NCI-H1930 (cell line): ENCODE measurements at places on chromosomes 7 and 10.
A peak's percentile ranks its signal among the peaks of the same experiment; 100 is the strongest.

DNA sequence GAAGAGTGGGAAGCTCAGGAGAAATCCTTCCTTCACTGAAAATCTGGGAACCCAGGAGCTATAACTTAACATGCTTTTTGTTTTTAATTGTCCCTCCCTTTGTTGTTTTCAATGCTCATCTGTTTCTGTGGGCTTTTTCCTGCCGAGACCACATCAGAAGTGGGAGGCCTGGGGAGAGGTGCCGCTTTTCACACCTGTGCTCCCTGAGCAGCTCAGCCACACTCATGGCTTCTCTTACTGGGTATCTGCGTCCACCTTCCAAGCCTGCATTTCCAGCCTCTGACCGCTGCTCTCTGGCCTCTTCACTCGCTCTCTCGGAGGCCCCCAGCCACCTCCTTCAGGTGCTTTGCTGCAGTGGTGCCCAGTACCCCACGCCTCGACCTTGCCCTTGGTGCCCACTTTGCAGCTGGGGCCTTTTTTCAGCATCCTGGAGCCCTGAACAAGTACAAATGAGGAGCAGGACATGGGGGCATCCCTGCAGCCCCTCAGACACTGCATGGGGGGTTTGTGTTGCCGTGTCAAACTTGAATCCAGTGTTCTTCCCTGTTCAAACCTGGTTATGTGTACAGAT lies 9.9 kb downstream of the C7orf57 start:
- DNase-seq = no peak

- DNase-seq = no peak
Measured at GRCh38 chr10:132062641-132063390, 2.9 kb upstream of the JAKMIP3 start.

DNA sequence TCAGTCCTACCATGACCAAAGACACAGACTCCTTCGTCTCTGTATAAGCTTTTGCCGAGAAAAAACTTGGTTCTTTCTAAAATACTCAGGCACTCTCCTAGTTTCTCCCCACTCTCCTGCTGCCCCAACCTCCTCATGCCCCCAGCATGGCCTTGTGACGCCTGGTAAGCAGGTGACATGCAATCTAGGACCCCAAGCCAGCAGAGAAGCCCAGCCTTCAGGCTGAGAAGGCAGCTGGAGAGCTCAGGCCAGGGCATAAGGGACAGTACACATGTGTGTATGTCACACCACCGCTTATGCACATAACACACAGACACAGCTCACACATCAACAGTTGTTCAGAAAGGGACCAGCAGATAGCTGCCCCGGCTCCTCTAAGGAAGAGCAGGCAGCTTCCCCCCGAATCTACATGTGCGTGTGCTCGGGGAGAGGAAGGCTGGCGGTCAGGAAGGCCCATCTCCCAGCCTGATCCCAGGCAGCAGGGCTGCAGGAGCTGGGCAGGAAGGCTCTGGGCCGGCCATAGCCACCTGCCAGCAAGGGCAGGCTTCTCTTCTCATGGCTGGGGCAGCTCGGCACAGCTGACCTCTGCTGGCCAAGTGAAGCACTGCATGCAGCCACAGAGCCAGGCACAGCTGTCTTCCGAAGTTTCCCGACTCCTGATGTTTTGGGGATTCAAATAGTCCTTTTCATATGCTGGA lies 8.5 kb downstream of the DDX56 start:
- DNase-seq = no peak

DNA sequence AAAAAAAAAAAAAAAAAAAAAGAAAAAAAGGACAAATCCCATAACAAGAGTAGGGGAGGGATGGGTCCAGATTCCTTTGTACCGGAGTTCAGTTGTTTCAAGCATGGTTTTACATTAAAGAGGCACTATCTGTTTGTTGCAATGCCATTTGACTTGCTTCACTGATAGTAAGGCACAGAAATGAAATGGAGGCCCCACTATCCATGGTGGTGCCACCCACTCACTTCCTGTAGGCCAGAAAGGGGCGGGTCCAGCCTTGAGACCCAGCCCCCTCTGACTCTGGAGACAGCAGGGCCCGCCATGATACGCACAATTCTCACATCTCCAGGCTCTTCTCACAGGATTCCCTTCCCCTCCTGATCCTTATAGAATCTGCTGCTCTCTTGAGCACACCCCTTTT lies 100.0 kb downstream of the CLEC2L start:
- DNase-seq = no peak

DNA sequence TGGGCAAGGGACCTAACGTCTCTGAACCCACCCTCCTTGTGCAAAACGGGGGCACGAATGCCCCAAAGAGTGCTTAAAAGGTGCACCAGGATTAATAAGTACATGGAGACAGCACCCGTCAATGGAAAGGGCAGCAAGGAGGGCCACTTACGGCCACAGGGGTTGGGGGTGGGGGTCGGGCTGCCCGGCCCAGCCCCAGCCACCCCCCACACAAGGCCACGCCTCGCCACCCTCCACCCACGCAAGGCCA lies 213.4 kb downstream of the MAD1L1 start:
- no peak for DNase-seq

DNA sequence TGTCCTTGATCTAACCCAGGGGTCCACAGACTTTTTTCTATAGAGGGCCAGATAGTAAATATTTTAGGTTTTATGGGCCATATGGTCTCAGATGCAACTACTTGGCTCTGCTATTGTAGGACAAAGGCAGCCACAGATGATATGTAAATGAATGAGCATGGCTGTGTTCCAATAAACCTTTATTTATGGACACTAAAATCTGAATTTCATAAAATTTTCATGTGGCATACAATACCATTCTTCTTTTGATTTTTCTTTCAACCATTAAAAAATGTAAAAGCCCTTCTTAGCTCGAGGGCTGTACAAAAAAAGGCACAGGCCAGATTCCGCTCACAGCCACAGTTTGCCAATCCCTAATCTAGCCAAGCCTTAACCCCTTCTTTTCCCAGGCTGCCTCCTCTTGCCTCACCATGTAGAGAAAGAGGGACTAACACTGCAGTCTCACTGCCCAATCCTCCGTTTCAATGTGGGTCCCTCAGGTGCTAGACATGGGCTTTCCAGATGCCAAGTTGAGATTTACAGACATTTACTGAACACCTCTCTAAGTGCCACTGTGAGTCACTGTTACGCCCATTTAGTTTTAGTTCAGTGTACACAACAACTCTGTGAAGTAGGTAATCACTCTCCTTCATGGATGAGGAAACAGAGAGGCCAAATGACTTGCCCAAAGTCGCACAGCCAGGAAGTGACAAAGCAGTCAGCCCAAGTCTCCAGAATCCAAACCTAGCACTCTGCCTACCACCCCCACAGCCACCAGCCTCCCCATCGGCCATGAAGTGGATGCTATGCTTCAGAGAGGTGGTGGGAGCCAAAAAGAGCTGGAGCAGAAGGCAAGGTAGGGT lies 132.6 kb upstream of the PDLIM1 start:
- DNase-seq = no peak

DNA sequence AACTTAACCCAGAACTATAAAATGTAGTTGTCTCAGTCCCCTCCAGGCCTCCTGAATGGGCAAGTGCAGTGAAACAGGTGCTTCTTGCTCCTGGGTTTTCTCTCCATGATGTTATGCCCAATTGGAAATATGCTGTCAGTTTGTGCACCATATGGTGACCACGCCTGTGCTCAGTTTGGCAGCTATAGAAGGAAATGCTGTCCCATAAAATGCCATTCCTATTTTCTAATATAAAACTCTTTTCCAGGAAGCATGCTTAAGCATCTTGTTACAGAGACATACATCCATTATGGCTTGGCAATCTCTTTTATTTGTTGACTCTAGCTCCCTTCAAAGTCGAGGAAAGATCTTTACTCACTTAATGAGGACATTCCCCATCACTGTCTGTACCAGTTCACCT lies 45.2 kb downstream of the FGFBP3 start:
- no peak for DNase-seq

- DNase-seq = no peak
Measured at GRCh38 chr7:115043605-115044004, 121.7 kb downstream of the MDFIC start.

- DNase-seq = no peak
Measured at GRCh38 chr7:116138202-116138801, 72.0 kb upstream of the TES start.

DNA sequence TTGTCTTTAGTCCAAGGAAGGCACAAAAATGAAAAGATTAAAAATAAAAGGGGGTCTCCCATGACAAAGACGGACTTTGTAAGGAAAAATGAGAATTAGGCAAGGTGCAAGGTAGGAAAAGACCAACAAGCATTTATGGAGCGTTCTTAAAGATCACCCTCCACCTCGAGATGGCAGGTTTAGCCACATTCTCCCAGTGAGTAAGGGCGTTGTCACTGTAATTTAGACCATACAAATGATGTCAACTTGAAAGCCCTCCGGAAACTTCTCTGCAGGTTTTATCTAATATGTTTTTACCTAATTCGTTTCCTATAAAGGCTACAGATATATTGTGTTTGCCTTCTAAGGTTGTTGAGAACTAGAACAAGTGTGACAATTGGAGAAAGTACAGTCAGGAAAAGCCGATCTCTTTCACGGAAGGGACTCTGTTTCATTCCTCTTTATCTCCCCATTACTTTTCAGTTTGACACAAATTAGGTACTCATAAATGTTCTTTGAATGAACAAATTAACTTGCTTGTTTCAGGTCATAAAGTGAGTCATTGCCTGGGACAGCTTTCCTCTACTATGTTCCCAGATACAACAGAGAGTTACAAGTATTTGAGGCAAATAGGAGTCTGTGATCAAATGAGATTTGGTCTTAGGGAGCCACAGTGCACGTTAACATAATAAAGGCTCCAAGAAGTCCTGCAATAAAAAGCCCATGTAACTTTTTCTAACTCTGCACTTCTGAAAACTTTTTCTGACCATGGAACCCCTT lies 102.6 kb upstream of the HABP2 start:
- no peak for DNase-seq

DNA sequence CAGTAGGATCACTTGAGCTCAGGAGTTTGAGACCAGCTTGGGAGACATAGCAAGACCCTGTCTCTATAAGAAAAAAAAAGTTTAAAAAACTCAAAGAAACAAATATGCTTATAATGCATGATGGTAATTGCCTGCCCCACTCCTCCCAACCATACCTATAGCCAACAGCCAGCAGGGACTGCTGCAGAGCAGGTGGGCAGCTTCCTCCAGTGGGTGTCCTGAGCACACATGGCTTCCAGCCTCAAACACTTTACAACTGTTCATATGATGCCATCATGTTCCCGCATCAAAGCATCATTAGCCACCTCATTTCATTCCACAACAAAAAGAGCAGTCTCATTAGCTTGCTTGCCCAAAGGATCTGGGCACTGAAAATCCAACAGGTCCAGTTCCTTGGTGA lies 42.0 kb downstream of the ABLIM1 start:
- no peak for DNase-seq

GRCh38 chr7:98836811-98837629 lies 32.8 kb downstream of the TMEM130 start:
- DNase-seq = peak; percentile 49

DNA sequence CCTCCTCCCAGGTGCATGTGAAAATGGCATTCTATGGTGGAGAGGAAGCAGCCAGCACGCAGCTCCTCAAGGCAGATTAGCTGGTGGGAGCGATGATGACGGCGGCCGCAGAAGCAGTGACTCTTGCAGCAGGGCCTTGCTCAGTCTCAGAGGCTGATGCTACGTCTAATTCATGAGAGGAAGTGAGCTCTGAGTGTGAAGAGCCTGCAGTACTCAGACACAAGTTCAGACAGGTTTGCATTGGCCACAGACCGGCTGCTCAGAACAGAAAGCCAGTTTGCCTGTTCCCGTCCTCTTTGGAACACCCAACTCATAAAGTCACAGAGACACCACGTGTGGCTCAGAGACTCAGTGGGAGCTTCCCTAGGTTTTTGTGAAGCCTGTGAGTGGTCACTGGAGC lies 136.5 kb downstream of the ADARB2 start:
- DNase-seq = no peak

- DNase-seq = no peak
Measured at GRCh38 chr10:60809157-60809556, 30.9 kb downstream of the CDK1 start.

GRCh38 chr7:28729727-28730126 lies 228.4 kb downstream of the TRIL start:
- DNase-seq = no peak
